Hepatocyte (in vitro differentiated cells): ENCODE measurements at places on chromosomes 1 and 21. TPM values are rescaled to one million over a fixed set of nuclear protein-coding genes. Genes with fewer than 3 reads are reported as not detected.

DNA sequence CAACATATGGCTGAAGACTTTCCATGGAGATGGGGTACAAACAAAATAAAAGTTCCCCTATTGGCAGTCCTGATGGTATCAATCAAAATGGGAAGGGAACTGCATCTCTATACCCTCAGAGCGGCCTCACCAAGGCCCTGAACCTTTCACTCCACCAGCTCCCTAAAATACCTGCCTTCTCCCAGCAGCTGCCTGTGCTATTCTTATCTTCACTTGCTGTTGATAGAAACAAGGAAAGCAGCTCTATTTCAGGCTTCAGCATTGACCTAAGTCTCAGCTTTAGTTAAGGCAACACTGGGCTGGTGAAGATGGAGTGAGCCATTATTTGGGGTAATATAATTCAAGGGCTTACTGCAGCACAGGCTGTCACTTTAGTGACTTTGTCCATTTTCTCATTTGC lies 21.7 kb upstream of the PIGC start:
- DNase-seq, result no peak

The C1orf105 gene
- polyA plus RNA-seq, result 0.21 and 2.2 TPM in 2 replicates

GRCh38 chr1:39852876-39853275 lies 30.4 kb downstream of the TRIT1 start:
- no peak for DNase-seq

DNA sequence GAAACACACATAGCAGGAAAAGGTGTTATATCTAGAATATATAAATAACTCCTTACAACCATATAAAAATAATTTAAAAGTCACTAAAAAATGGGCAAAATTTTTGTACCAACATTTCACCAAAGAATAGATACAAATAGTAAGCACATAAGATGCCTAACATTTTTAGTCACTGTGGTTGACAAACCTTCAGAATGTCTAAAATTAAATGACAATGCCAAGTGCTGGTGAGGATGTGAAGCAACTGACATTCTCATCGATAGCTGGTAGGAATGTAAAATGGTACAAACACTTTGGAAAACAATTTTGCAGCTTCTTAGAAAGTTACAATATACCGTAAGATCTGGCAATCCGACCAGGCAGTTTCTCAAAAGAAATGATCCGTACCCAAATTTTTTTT lies 14.4 kb upstream of the TOMM20 start:
- no peak for DNase-seq

- no peak for DNase-seq
These were observed 654.2 kb downstream of the AMY1C start for GRCh38 chr1:104403883-104404282.

- no peak for DNase-seq
These were observed 31.4 kb upstream of the MROH9 start for GRCh38 chr1:170903961-170904360.

The TRAF3IP3 gene
- polyA plus RNA-seq, result 0.16 TPM in 1 of 2 replicates, not detected in the other

- no peak for DNase-seq
These were observed 2.0 kb upstream of the NOS1AP start for GRCh38 chr1:162067466-162067865.

DNA sequence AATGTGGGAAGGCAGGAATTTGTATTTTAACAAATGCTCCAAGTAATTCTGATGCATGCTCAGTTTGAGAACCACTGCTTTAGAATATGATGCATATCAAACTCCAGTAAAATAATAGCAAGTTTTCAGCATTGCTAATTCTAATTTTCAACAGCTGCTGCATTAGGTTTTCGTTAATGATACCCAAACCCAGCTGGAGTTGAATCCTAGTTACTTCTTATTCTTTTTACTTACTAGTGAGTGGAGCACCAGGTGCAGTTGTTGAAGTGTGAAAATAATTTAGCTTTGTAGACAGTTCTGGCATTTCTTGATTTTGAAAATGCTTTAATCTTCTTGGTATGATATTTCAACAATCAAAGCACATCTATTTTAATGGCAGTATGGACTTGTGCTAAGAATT lies 138.5 kb downstream of the HS2ST1 start:
- DNase-seq, result no peak

DNA sequence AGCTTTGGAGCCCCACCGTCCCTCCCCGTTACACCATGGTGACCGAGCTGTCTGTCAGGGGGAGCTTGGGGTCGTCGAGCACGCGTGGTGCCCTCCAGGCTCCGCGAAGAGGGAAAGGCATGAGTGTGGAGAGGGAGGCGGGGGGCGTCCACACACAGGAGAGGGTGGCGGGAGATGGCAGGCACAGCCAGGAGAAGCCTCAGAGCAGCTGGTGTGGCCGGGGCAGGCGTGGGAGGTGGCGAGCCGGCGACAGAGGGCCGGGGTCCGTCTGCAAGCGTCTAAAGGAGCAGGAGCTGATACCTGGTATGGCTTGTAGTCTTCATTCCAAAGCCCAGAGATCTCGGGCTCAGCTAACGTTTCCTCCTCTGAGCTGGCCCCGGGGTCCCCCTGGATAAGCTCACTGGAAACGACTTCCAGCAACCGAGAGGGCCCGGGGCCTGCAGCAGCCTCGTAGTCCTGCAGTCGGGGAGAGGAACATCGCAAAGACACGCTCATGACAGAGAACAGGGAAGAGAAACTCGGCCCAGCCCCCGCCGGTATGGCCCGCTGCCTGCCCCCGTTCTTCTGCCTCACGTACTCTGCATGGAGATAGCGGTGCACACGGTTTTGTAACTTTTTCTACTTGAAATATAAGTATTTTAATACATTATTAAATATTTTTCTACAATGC lies 37.4 kb downstream of the CFAP74 start:
- DNase-seq, result no peak

The GLMP gene
- polyA plus RNA-seq, result 169 and 206 TPM in 2 replicates
